ENCODE measurements at places on chromosomes 2 and 18. TPM values are rescaled to one million over a fixed set of nuclear protein-coding genes. Genes with fewer than 3 reads are reported as not detected.

GRCh38 chr2:215511454-215512346, 75.8 kb upstream of the FN1 start:
- DNase-seq, result no peak

GRCh38 chr2:122682356-122682755, 926.9 kb downstream of the TSN start:
- no peak for DNase-seq

DNA sequence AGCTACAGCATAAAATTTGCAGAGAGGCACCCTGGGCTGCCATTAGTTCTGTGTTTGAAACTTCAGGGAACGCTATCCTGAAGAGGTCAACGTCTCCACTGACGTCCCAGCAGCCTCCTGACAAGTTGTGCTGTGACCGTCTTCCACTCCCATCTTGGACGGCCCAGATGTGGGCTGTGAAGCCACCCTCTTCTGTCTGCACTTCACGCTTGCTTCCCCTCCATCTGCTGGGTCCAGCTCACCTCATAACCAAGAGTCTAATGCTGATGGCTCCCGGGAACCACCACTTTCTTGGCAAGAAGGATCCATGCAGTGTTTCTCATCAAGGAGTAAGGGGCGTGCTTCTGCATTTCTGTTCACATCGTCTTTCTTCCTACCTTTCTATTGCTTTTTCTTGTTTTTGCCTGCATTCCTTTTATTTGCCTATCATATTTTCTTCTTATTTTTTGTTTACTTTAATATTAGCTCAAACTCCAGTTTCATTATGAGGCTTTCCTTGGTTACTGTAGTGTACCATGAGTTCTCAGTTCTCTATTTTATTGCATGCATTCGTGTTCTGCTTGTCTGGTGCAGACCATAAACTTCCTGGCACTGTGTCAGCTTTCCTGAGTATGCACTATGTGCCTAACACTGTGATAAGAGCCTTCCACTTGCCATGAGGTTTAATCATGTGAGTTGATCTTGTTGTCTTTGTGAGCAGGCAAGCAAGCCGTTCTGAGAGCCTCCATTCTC, 631.8 kb upstream of the RAB6C start:
- no peak for DNase-seq

CCDC150 gene
- 0.33 TPM for total RNA-seq

ASB3 gene
- 12.3 TPM for total RNA-seq

C2orf66 gene
- total RNA-seq, result not detected

DOK1 gene
- total RNA-seq, result 24.5 TPM

RAB6C gene
- not detected for total RNA-seq
